ENCODE measurements at places on chromosomes 6 and 20.

DNA sequence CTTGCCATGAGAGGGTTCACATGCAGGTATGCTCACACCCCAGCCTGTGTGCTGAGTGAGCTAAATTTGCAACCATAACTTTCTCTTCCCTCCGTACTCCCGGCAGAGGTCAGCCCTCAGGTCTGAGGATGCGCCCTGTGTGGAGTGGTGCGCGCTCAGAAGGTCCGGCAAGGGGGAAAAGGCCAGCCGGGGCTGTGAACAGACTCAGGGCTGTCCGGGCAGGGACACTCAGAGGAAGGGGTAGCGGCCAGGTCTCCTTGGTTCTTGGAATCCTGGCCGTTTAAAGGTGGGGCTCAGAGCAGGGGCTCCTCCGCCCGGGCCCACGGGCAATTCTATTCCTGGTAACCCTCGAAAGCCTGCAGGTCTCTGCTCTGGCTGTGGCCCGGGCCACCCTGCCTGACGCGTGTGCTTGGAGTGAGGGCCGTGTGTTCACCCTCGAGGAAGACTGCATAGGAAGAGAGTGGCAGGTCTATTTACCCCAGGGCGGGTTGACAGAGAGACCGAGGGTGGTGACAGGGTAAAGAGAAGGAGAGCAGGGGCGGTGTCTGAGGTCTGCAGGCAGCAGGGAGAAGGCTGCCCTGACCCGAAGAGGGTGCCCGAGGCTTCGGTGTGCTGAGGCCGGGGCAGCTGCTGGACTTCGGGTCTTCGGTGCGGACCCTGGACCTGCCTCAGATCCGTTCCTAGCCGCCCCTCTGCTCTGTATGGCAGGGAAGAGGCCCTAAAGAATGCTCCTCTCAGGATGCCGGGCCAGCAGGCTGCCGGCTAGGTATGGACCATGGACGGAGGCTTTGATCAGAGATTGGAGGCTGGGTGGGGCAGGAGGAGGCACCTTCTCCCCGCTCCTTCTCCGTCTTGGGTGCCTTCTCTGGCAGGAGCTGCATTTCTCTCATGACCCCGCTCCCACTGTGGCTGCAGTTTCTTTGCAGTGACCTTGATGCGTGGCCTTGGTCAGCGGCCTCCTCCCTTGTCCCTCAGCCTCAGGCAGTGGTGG, 131.1 kb upstream of the ARMC2 start:
- no peak for DNase-seq

DNA sequence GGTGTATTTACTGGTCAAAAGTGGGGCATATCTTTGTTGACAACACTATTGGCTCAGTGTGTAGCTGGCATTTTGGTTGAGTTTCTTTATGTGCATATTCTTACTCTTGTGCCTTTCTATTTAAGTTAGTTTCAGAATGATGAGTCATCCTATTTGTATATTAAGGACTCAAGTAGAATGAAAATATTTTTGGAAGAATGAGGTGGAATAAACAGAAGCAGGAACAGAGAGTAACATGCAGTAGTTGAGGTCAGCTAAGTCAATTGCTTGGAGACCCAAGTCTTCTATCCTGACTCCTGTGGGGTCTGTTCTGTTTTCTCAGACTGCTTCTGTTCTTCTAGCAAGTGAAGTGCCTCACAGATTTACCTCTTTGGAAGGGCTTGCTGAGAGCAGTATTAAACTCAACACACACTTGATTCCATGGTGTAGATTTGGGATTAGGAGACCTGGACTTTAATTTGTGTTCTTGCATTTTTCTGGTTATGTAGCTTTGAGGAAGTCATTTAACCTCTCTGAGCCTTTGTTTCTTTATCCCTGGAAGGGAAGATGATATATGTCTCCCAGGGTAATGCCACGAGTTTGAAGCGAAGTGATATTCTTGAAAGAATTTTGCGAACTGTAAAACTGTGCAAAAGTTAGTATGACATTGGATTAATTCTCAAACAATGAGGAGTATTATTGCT, 324.3 kb downstream of the QKI start:
- no peak for DNase-seq

- DNase-seq, result no peak
These were observed 1.2 kb downstream of the CPXM1 start for GRCh38 chr20:2799271-2799670.

- no peak for DNase-seq
These were observed 40.4 kb downstream of the SCAF8 start for GRCh38 chr6:154773610-154774089.

DNA sequence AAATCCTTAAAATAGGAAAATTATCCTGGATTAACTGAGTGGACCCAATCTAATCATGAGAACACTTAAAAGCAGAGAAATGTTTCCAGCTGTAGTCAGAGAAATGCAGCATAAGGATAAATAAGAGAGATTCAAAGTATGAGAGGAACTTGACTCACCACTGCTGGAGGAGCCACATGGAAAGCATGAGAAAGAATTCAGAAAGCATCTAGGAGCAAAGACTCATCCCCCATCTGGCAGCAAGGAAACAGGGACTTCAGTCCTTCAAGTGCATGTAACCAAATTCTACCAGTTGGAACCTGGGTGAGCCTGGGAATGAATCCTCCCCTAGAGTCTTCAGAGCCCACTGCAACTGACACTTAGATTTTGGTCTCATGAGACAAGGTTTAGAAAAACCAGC, 33.7 kb downstream of the RNF146 start:
- no peak for DNase-seq

- no peak for DNase-seq
These were observed 9.0 kb upstream of the SERPINB1 start for GRCh38 chr6:2850538-2851113.

GRCh38 chr6:136529710-136530109, 20.5 kb downstream of the MAP7 start:
- DNase-seq, result no peak

DNA sequence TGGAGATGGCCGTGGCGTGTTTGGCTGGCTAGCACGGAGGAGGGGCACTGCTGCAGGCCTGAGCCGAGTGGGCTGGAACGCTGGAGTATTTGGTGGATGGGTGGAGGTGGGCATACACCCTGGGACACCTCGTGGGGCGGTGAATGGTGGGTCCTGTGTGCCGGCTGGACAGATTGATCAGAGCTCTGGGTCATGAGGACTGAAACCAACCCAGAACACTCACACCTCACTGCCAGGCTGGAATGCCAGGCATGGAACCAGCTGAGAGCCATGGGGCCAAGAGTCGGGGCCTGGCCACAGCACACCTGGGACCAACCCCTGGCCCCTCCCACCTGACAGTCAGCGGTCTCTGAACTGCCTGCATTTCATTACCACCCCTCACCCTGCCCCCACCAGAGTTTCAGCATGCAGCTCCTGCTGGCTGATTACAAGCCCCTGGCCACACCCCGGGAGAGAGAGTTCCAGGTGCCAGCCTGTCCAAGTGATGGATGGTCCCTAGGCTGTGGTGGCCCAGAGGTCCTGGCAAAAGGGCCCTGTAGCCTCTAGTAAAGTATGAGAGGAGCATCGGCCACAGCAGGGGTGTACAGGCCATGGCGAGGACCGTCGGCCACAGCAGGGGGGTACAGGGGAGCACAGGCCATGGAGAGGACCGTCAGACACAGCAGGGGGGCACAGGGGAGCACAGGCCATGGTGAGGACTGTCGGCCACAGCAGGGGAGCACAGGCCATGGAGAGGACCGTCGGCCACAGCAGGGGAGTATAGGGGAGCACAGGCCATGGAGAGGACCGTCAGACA, 3.3 kb downstream of the NPBWR2 start:
- no peak for DNase-seq

- no peak for DNase-seq
These were observed 40.6 kb upstream of the NFATC2 start for GRCh38 chr20:51583073-51583472.

DNA sequence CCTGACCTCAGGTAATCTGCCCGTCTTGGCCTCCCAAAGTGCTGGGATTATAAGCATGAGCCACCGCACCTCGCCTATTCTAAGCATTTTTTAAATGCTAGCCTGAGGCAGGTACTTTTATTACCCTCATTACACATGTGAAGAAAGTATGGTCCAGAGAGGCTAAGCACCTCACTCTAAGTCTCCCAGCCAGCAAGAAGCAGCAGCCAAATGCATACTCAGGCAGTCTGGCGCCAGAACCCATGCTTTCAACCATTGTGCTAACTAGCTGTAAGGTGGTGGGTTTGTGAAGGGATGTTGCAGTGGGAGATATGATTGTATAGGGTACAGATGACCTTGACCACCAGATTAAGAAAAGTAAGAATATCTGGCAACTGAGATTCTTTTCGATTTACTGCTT, 26.1 kb upstream of the RIPOR2 start:
- no peak for DNase-seq

DNA sequence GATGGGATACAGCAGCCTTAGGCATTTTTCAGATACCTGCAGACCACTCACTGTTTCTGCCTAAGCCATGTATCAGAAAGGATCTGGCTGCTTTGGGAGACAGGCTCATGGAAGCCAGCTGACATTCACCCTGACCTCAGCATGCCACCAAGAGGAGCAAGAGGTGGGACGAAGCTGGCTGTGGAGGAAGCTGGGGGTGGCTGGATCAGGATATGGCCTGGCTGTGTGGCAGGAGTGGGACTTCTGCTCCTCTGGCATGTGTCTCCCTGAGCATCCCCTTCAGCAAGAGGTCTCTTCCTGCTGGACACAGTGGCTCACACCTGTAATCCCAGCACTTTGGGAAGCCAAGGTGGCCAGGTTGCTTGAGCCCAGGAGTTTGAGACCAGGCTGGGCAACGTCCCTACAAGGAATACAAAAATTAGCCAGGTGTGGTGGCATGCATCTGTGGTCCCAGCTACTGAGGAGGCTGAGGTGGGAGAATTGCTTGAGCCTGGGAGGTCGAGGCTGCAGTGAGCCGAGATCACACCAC, 897 bp downstream of the ADIG start:
- DNase-seq, result no peak

DNA sequence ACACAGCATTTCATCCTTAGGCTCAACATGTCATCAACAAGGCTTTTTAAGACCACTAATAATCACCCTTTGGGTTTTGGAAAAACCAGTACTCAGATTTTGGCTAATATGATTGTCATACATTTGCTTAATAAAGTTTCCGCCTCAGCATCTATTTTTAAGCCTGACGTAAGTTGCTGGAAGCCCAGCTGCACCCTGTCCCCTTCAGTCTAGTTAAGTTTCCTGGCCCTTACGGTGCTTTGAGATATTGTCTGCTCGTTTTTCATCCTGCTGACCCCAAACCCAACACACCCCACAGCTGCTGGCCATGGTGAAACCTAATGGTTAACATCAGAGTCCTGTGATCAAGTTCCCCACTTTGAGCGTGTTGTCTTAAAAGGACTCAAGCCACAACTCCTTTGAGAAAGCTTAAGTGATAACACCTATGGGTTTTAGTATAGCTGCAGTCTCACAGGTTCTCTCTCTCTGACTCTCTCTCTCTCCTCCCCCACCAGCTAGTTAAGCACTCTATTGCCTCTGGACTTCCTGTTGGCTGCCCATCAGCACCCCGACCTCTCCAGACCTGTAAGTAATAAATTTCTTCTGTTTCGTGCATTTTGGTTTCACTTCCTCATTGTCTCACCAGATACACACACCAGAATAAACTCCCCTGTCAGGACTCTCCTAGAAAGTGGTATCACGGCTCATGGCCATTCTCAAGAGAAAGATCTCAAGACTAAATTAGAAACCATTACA, 802.0 kb downstream of the C6orf118 start:
- no peak for DNase-seq

- DNase-seq, result no peak
These were observed 109.2 kb upstream of the OGFRL1 start for GRCh38 chr6:71179249-71179885.

DNA sequence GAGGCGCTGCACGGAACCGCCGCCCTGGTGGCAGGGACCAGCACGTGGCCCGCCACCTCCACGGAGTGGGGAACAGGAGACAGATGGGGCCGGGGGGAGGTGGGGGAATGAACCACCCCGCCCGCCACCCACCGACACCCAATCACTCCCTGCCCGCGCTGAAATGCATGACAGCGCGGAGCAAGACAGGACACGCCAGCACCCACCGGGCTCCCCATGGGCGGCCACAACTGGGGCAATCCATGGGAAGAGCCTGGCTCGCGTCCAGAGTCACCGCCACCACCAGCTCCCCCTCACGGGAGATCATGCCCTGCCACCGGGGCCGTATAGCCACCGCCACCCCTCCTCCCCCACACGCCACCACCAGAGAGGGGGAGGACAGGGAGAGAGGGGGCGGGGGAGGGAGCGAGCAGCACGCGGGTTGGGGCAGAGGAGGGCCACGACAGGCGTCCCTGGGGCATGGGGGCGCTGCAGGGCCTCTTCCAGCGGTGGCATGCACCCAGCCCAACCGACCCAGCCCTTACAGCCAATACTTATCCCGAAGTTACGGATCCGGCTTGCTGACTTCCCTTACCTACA, 744.3 kb upstream of the DEFB115 start:
- DNase-seq, result no peak

DNA sequence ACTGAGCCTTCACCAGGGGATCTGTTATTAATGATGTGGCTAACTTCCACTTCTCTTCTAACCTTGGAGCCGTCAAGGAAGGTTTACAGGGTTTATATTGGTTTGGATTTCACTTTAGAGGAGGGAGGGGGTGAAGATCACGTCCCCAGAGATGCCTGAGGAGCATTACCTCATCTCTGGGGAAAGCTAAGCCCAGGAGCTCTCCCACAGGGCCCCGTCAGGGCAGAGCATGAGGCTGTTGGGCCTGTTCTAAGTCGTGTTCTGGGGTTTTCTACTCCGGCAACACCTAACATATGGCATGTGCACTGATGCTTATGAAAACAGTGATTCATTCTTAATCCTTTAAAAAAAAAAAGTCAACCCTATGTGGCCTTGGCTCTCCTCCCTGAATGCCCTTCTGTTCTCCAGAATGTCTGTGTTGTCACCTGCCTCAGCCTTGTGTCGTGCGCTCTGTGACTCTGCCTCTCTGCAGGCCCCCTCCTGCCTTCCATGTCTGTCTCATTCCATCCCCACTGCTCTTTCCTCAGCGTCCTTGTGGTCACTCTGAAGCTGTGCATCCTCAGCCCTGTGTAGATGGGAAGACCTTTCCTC, 97.4 kb upstream of the JARID2 start:
- DNase-seq, result peak; percentile 50

DNA sequence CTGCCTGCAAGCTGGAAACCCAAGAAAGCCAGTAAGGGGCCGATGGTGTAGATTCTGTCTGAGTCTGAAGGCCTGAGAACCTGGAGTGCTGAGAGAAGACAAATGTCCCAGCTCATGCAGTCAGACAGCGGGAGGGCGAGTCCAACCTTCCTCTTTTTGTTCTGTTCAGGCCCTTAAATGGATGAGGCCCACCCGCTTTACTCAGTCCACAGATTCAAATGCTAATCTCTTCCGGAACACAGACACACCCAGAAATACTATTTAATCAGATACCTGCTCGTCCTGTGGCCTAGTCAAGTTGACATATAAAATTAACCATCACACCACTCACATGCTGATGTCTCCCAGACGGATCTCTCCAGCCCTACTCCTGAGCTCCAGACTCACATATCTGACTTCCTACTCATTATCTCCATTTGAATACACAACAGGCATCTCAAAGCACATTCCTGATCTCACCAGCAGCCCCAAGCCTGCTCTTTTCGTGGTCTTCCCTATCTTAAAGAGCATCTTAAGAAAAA, 26.7 kb upstream of the SRC start:
- DNase-seq, result no peak

All from urothelium cell line (cell line).